ENCODE measurements at places on chromosomes 2 and 18.

GRCh38 chr2:55518841-55519165 lies 715 bp upstream of the CFAP36 start:
- no peak for DNase-seq

- no peak for DNase-seq
Measured at GRCh38 chr18:62432176-62432575, 90.6 kb upstream of the ZCCHC2 start.

DNA sequence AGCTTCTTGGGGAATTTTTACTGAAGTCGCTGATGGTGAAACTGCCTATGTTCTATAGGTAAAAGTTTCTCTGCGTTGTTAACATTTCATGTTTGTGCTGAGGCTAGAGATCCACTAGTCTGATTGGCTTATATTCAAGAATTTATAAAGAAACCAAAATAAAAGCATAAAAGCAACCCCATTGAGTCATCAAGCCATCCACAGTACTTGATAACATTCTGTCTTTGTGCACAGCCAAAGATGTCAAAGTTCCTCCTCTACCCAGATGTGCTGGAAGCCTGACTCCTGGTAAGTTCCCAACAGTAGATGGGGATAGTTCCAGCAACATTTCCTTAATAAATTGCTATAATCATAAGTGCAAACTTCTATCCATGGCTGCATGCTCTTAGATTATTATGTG lies 107.8 kb downstream of the TANC1 start:
- no peak for DNase-seq

- DNase-seq: no peak
Measured at GRCh38 chr18:43279015-43279744, 1.9 kb upstream of the SYT4 start.

DNA sequence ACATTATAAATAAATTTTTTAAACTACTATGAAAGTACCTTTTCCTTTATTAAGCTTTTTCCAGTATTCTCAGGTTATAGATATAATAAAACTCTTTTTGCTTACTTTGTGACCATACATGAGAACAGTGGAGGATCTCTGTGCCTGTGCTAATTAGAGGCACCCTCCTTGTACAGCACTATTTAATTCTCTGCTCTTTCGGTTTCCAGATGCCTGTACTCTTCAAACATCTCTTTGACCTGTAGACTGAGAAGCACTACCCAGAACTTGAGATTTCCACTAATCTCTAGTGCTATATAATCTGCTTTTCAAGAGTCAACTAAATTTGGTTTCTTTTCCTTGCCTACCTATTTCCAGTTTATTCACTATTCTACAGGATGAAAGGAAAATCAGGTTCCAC lies 131.1 kb downstream of the GULP1 start:
- DNase-seq: no peak

DNA sequence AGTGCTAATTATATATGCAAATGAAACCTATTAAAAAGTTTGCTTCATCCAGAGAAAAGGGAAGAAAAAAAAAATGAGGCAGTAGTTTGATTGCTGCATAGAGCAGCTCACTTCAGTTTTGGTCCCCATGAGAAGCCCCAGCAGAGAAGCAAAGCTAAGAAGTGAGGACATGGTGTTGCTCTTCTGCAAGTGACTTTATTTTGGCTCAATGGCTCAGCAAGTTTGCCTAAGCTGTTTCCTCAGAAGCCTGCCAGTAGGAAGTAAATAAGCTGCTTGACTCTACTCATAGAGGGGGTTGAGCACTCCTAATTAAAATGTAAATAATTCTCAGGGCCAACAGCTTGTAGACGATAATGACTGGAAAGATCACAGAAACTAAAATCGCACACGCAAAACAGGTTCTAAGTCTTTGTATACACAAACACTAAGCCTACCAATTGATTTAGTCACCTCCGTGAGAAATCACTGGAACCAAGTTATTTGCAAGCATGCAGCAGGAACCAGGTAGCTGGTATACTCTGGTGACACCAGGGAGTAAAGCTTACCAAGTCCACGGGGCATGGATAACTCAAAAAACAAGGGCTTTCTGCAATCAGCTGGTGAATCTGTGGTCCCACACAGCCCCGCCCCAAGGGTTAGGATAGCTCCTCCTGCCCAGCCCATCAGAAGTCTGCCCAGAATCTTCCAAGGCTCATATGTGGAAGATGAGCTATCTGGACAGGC lies 39.7 kb upstream of the NABP1 start:
- no peak for DNase-seq

- DNase-seq: no peak
Measured at GRCh38 chr18:32275221-32275620, 85.4 kb downstream of the MEP1B start.

- DNase-seq: no peak
Measured at GRCh38 chr2:187354661-187355060, 93.4 kb downstream of the CALCRL start.

GRCh38 chr2:164542581-164543021 lies 78.7 kb downstream of the GRB14 start:
- no peak for DNase-seq

DNA sequence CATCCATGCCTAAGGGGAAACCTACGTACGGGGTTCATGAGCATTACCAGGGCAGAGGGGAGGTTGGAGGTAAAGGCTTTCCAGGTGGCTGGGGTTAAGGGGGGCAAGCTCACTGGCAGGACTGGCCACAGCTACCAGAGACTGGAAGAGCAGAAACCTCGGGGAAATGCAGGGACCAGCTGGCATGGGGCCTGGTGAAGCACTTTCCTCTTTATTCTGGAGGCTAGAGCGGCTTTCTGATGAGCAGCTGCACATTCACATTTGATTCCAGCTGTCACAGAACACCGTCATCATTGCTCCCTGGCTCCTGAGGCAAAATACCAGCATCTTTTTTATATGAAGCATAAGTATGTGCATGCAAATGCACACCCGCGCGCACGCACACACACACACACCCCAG lies 28.7 kb upstream of the LRRC30 start:
- no peak for DNase-seq

DNA sequence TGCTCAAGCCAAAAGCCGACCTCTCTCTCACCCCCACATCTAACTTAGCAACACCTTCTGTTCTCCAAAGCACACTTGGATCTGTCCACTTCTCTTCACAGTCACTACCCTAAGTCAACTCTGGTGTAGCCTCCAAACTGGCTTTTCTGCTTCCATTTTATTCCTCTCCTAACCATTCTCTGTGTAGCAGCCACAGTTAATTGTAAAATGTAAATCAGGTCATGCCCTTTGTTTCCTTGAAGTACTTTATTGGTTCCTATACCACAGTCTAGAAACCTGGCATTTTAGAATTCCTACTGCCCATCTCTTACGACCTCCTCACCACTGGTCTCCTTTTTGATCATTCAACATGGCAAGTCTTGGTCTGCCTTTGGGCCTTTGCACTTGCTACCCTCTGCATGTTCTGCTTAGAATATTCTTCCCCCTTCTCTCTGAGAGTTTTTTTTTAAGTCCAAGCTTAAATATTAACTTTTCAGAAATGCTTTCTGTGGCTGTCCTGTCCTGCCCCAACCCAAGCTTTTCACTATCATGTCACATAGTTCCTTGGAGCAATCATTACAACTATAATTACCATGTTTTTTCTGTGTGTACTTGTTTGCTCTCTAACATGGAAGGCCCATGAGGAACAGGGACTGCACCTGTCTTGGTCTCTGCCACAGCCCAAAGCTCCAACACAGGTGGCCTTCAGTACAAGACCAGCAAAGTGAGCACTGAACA lies 42.9 kb downstream of the PLA2R1 start:
- no peak for DNase-seq
